Hippocampal formation (tissue), 2 donors: ENCODE measurements at places on chromosomes 3 and 15.

- peak; percentile 51 for DNase-seq
Measured at GRCh38 chr3:39106851-39107387, 508 bp downstream of the GORASP1 start.

- DNase-seq, result no peak
Measured at GRCh38 chr3:364287-364686, 167.7 kb downstream of the CHL1 start.

DNA sequence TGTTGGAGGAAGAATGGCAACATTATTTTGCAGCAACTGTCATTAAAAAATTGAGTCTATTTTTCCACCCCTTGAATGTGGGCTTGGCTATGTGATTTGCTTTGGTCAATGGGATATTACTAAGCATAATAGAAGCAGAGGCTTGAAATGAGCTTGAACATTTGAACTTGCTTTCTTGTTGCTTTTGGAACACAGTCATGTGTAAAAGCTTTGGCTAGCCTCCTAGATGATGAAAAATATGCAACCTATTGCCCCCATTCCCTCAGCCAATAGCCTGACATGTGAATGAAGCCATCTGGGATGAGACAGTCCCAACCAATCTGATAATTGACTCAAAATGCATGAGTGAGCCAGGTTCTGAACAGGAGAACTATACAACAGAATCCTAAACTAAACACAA is 78.4 kb downstream of the PLSCR2 start:
- no peak for DNase-seq

GRCh38 chr3:23650371-23651140 is 155.2 kb upstream of the UBE2E1 start:
- DNase-seq, result no peak

GRCh38 chr15:68187559-68187958 is 17.6 kb downstream of the CALML4 start:
- peak; percentile 34 for DNase-seq

DNA sequence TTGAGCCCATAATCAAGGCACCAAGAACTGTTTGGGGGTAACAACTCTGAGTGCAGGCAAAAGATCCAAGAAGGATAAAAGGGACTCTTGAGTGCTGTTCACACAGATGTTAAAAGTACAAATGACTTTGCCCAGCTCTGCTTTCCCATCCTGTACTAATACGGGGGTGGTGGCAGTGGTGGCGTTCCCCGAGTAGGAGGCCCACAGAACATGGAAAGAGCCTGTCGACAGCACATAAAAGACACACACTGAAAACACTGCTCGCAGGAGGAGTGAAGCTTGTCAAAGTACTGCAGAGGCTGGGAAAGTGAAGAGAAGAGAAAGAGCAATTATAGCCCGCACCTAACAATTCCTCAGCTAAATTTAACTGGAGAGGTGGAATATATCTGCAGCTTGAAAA is 40.9 kb downstream of the HACD2 start:
- no peak for DNase-seq

DNA sequence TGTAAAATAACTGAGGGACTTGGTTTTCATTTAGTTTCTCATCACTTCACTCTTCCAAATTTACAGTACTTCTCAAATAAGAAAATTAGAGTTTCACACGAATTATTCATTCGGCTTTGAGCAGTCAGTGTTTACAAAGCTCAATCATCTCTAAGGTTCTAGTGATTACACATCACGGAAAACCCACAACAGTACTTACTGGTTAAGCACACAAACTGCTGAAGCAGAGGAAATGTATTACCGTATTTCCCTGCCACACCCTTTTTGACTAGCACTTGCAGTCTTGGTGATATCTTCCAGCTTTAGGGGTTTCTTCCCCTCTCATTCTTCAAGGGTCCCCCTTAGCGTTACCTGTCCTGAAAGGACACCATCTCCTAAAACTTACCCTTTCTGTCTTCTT is 164.8 kb upstream of the CDIN1 start:
- no peak for DNase-seq
